CD4-positive, alpha-beta T cell treated with Interleukin-2 at 100 ng/mL for 4 hours (primary cell): ENCODE measurements at places on chromosomes 4 and X.

DNA sequence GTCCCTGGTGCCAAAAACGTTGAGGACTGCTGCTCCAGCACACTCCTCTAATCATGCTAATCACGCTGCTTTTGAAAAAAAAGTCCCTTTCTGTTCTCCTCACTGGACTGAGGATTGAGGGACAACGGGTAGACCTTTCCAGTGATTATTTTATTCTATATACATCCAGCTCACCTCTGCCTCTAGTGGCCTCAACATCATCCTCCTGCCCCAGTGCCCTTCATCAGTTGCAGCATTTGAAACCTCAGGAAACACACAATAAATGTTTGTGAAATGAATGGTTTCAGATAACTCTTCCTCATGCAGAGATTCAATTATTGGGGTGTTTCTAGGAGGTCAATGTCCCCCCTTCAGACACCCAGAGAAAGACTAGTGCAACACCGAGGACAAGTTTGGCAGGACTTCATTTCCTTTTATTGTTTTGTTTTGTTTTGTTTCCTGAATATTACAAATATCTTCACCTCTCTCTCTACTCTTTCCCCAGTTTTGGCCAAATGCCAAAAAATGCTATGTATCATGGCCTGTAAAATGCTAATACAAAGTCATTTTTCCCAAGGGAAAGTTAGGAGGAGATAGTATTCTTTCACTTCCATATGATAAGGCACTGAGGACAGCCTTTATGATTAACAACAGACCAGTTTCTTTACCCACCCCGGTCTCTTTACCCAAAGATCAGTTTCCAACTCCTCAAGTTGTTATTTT is 460.1 kb upstream of the SLIT2 start:
- no peak for DNase-seq

DNA sequence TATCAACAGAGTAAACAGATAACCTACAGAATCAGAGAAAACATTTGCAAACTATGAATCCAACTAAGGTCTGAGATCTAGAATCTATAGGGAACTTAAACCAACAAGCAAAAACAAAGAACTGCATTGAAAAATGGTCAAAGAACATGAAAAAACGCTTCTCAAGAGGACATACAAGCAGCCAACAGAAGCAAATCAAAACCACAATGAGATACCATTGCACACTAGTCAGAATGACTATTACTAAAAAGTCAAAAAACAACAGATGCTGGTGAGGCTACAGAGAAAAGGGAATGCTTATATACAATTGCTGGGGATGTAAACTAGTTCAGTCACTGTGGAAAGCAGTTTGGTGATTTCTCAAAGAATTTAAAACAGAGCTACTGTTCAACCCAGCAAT is 255.7 kb downstream of the TMEM47 start:
- DNase-seq = no peak

- DNase-seq = no peak
Measured at GRCh38 chrX:141469469-141469868, 115.1 kb downstream of the SPANXA1 start.

GRCh38 chr4:39305912-39306677 is 60.1 kb downstream of the RFC1 start:
- no peak for DNase-seq

DNA sequence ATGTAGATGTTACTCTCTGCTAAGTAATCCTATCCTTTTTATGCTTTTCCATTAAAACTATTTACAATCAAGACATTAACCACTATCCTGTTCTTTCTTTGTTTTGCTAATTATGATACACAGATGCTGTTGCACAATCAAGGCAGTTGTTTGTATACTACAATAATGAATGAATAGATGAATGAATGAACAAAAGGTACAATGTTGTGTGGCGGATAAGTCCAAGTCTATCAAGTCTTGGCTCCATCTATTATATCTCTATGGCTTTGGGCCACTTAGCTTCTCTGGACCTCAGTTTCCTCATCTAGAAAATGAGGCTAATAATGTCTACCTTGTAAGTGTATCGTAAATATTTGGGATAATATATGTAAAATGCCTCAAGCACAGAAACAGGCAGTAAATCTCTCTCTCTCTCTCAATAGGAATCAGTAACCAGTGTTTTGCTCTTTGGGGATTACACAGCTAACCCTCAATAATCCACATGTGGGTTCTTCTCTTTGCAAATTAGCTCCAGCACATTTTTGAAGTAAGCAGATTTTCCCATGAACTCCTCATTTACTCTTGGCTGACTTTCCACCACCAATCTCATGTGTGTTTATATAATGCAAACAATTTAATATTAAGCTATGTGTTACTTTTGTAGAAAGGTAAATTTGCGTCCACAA is 27.8 kb upstream of the TSPAN5 start:
- DNase-seq = no peak

- no peak for DNase-seq
Measured at GRCh38 chrX:17725181-17725580, 12.1 kb upstream of the SCML1 start.

DNA sequence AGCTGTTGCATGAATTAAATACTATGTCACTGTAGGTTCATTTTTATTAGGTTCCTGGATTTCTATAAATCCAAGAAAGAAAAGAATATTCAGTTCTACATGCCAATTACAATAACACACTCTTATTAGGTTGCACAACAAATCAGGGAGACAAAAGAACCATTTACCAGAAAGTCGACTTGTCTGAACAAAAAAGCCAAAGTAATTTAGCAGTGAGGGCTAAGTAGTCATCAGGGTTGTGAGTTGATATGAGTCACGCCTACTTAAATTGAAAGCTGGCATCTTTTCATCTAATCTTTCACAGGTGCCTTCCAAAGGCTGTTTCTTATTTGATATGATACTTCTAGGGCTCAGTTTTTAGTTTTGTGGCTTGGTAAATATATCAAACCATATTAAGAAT is 25.4 kb upstream of the GNRHR start:
- no peak for DNase-seq

- DNase-seq = no peak
Measured at GRCh38 chrX:15343075-15343476, 7.8 kb upstream of the PIGA start.

DNA sequence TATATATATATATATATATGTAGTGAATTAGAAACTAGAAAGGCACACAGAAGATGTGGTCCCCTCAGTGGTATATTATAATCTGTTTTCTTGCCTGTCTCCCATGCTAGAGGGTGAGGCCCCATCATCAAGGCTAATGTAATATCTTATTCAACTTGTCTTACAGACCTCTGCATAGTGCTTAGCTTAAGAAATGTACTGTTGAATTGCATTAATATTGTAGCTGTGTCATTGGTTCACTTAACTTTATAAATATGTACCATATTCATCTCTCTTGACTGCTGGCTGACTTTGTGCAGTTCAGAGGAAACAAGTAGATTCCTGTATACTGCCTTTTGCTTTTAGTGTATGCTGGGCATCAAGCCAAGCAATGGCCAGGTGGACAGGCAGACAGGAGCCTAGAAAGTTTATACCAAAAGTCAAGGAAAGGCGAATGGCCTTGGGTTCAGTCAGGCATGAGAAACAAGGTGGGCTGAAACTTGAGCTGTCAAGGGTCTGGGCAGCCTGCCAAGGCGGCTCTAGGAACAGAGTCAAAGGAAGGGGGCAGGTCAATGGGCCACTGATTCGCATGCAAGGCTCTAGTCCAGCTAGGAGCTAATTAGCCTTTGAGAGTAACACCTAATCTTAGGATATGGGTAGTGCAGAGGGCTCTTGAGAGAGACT is 78.8 kb upstream of the LEF1 start:
- no peak for DNase-seq

DNA sequence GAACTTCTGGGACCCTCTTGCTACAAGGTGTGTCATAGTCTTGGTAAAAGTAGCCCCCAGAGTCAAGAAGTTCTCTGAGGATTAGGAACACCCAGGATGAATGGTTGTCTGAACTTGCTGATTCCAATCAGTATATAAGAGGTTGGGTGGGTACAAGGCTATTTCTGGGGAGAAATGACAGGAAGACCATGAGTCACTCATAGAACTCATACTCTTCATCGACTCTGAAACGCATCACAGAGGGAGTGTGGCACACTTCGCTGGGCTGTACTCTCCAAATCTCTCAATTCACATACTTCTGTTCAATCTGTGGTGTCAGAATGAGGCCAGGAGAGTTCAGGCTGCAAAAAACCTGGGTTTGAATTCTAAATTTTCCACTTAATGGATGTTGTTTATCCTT is 193.2 kb upstream of the LEF1 start:
- DNase-seq = no peak
